ENCODE measurements at places on chromosomes 5 and 9. TPM values are rescaled to one million over a fixed set of nuclear protein-coding genes. Genes with fewer than 3 reads are reported as not detected.

Gene CA9
- total RNA-seq = 0.78 TPM

- no peak for DNase-seq
Observed at GRCh38 chr9:116275418-116276195, 122.0 kb downstream of the PAPPA start.

GRCh38 chr9:113652355-113653152 lies 189.0 kb downstream of the RGS3 start:
- DNase-seq = no peak

DNA sequence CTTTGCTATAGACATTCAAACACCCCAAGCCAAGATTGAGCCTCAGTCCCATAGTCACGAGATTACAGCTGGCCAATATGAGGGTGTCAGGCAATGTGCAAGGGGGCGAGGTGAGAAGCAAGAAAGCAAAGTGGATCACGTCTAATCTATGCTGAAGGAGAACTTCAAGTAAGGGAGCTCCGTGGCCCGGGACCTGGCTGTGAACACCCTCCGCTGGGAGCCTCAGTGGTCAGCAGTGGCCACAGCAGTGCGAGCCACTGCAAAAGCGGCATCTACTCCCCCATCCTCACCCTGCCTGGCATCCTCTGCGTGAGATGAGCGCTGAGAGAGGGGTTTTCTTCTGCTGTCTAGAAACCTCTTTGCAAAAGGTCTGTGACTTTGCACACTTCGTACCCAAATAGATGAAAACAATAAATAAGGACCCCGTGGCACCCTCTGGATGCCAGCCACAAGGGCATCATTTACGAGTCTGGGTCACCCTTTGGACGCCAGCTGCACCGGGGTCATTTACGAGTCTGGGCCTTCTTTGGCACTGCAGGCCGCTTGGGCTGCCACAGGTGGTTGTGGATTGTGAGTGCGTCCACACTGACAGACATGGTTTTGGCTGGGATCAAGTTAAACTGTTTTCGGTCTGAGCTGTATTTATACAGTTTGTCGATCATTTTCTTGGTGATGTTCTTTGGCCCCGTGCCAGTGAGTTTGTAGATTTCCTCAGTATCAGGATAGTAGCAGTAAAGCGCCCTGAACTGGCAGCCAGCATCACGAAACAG lies 96.4 kb downstream of the CAMSAP1 start:
- no peak for DNase-seq

Gene PNPLA7
- 0.94 TPM for total RNA-seq

DNA sequence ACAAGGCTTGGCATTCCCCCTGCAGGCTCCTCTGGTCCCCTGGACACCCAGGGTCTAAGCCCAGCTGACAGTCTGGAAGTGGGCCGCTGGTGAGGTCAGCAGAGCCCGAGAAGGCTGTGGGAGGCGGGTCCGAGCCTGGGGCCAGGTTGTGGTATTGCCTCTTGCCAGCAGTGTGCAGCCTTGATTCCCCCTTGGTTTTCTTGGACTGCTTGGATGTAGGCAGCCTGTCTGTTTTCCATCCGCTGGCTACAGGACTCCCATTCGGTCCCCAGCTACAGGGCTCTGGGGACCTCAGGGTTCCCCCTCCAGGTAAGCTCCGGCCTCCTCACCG lies 1.6 kb downstream of the AIF1L start:
- DNase-seq = no peak

Gene GPR150
- total RNA-seq = not detected

DNA sequence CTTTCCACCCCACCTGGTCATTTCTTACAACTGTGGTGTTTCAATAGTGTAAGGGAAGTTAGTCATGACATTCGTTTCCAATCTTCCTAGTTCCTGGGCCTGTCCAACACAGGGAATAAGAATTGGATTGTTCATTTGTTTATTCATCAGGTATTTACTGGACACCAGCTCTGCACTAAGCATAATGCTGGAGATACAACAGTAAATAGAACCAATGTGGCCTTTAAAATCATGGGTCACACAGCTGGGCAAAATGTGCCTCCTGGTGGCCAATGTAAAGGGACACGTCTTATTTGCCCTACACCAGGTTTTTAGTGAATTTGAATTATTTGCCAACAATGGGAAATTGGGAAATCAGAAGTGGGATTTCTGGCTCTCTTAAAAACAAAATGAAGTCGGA lies 10.4 kb downstream of the ABLIM3 start:
- no peak for DNase-seq

DNA sequence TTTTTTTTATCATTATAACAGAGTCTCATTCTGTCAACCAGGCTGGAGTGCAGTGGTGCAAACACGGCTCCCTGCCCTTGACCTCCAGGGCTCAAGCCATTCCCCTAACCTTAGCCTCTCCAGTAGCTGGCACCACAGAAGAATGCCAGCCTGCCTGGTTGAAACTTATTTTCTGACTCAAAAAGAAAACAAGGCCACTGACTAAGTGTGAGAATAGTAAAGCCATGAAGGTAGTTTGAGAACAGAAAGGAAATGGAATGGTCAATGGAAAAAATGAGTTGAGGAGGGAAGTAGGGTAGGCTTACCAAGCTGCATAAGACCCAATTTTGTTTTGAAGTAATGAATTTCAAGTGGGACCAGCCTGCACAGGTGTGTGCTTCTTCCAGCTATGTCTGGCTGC lies 82.8 kb upstream of the RORB start:
- DNase-seq = no peak

Gene MRPL50
- 55.8 TPM for total RNA-seq

DNA sequence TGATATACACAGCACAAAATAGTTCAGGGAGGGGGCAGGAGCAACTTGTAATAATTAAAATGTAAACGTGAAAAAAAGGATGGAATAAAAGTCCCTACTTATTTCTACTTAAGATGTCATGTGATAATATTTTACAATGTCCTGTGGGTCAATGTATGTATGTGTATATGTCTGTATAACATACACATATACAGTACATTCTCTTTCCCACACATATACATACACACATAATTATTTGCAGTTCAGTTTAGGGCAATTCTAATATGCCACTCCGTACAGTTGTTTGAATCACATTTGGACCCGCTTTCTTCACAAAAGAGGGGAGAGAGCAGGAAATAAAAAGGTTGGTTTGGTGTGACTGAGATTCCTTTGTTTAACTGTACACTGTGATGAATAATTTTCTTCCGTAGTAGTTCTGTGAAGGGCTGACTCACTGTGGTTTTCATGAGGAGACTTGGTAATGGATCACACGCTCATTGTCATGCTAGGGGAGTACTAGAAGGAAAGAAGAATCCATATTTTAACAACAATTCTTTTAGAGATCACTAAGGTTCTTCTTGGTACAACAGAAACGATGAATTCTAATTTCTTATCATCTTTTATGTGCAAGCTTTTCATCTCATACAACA lies 26.2 kb upstream of the ACOT12 start:
- no peak for DNase-seq

GRCh38 chr9:14761584-14761983 lies 39.1 kb upstream of the CER1 start:
- no peak for DNase-seq

GRCh38 chr9:10055886-10056395 lies 556.9 kb downstream of the PTPRD start:
- no peak for DNase-seq

Gene DOCK8
- total RNA-seq = 3.6 TPM

DNA sequence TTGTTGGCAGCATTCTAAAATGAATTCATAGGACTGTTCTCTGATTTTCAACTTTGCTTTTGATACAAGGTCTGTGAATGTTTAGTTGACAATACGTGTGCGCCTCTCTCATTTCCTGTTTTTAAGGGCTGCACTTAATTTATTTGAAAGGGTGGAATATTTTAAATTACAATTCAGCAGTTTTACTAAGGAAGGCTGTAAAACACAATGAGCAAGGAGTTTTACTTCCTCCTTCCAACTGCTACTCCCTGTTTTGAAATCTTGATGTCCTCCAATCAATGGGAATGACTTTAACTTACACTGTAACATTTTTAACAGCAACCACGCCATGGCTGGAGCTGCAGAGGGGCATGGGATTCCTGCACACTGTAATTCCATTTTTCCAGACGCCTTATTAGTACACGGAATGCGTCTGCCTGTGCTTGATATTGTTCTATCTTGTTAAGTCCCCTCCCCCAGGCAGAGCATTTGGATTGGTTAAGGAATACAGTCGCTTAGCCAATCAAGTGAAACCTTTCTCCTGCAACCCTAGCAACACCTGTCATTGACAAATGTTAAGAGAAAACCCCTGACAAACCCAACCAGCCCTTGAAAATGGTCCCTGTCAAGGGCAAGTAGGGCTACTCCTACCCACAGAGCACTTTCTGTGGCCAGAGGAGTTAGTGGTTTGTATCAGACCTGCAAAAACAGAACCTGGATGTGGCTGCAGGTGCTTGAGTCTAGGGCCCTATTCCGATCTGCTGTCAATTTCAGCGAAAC lies 12.5 kb upstream of the ZSWIM6 start:
- no peak for DNase-seq

- DNase-seq = no peak
Observed at GRCh38 chr9:129422843-129423192, 198.1 kb downstream of the C9orf50 start.

Gene VCAN
- 228 TPM for total RNA-seq

DNA sequence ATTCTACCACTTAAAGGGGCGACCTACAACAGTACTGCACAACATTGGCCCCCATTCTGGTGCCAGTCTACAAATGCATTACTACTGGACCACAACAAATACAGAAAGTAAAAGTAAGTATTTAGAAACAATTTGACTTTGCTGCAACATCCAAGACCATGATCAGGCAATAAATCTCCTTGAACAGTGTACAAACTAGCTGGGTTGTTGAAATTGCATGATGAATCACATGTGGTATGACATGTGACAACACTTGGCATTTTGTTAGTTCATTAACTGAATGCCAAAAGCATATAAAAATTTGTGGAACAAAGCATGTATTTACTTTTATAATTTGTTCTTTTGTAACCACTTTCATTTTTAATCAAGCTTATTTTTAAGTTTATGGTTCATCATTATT lies 270.5 kb downstream of the NFIB start:
- DNase-seq = no peak

GRCh38 chr5:139474890-139475791 lies 4.3 kb downstream of the SMIM33 start:
- DNase-seq = no peak

Gene EQTN
- total RNA-seq = 1.6 TPM

- no peak for DNase-seq
Observed at GRCh38 chr5:132470010-132470392, 20.6 kb downstream of the IRF1 start.

Measured in occipital lobe (tissue), 3 donors.